ENCODE measurements at places on chromosomes 12 and 14.
A peak's percentile ranks its signal among the peaks of the same experiment; 100 is the strongest.

GRCh38 chr12:42315108-42315507 is 10.8 kb downstream of the ZCRB1 start:
- DNase-seq = no peak

DNA sequence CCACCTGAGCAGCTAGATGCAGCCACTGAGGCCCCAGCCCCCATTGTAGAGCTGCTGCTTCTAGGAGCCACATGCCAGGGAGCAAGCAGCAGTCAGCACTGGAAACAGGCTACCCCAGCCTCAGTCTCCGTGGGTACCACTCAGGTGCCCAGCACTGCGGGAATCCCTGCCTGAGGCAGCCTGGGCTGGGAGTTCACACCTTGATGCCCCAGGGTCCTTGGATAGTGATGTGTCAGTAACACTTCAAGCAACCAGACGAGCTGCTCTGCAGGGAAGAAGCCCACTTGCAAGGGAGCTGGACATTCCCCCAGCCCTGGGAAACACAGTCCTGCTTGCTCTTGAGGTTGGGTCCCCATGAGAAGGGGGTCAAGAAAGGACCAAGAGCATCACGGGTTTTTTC is 90.7 kb downstream of the ZFP36L1 start:
- no peak for DNase-seq

DNA sequence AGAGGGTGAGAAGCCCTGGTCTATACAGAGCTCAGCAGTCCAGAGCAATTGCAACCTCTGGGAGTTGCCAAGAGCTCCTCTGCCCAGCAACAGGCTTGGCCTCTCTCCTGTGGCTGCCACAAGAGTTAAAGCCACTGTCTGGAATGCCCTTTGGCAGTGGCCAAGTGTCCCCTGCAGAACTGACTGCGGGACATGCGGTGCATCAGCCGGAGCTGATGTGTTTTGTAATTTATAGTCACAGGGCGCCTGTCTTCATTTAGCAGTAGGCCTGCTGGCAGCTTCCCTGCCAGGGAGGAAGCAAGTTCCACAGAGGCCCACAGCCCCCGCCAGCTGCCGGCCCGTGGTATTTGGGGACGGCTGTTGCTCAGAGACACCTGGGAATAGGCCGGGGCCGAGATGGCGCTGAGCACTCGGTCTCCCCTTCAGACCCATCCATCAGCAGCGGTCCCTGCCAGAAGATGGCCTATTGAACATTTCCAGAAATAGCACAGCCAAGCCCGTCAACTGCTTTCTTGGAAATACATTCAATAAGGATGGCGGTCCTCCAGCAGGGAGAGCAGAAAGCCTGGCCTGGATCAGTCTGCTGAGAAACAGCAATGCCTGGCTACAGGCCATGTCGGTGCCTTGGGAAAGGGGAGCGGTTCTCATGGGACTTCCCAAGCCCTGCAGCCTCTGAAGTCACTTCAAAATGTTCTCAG is 217.4 kb downstream of the CRADD start:
- peak; percentile 91 for DNase-seq

- no peak for DNase-seq
Observed at GRCh38 chr14:69532561-69533340, 41.9 kb downstream of the CCDC177 start.

- no peak for DNase-seq
Observed at GRCh38 chr12:83980398-83980797, 932.2 kb downstream of the SLC6A15 start.

DNA sequence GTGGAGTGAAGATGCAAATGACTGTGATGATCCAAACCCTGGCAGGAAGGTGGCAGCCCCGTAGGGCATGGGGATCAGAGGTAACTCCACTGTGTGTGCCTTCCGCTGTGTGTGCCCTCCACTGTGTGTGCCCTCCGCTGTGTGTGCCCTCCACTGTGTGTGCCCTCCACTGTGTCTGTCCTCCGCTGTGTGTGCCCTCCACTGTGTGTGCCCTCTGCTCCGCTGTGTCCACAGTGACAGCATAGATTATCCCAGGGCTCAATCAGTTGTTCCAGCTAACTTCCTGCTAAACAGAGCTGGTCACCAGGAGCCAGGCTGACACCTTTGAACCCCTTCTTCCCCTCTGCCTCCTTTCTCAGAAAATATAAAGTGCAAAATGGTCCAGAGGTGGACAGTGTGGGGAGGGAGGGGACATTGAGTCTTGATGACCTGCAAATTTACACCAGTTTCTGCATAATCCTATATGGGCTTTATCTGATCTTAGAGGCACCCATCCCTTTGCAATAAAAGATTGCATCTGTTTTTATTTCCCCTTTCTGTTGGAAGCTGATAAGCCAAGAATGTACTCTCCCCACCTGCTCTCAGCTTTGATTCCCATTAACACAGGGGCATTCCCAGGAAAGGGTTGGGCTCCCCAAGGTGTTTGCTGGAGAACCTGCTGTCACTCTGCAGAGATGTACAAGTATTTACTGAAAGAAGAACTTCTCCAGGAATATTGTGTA is 21.6 kb upstream of the HNF1A start:
- no peak for DNase-seq

GRCh38 chr12:53219292-53219955 is 12.4 kb upstream of the ITGB7 start:
- DNase-seq = peak; percentile 66

- no peak for DNase-seq
Observed at GRCh38 chr12:80713419-80713818, 3.3 kb upstream of the MYF5 start.

- DNase-seq = no peak
Observed at GRCh38 chr14:100278702-100279101, 27.5 kb downstream of the SLC25A29 start.

DNA sequence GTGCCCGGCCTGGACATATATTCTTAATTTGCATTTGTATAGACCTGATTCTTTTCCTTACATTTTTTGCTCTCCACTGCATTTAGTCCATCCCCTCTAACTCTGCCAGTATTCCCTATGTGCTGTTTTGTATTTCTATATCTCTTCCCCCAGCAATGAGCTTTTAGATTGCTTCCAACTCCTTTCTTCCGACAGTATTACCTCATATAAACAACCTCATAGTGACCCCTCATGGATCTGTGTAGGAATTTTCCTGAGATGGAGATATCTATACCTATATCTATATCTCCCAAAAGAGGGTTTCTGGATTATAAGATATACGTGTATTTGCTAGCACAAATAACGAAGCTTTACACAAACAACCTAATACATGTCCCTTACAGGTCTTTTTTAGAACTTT is 161.9 kb downstream of the CRADD start:
- no peak for DNase-seq

- DNase-seq = peak; percentile 67
Observed at GRCh38 chr12:108773798-108774788, 42.8 kb upstream of the CORO1C start.

DNA sequence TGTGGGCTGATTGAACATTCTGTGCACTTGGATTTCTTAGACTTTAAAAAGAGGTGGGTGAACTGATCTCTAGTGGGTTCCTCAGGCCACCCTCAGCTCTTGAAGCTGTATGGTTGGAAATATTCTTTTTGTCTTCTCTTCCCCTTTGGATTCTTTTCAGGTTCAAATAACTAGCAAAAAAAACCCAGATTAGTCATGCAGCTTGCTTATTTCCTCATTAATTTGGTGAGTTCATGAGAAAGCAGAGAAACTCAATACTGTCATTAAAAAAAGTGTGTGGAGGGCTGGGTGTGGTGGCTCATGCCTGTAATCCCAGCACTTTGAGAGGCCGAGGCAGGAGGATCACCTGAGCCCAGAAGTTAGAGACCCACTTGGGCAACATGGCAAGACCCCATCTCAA is 183.4 kb downstream of the ESR2 start:
- DNase-seq = no peak

GRCh38 chr12:28776913-28777422 is 372.1 kb upstream of the FAR2 start:
- DNase-seq = no peak

DNA sequence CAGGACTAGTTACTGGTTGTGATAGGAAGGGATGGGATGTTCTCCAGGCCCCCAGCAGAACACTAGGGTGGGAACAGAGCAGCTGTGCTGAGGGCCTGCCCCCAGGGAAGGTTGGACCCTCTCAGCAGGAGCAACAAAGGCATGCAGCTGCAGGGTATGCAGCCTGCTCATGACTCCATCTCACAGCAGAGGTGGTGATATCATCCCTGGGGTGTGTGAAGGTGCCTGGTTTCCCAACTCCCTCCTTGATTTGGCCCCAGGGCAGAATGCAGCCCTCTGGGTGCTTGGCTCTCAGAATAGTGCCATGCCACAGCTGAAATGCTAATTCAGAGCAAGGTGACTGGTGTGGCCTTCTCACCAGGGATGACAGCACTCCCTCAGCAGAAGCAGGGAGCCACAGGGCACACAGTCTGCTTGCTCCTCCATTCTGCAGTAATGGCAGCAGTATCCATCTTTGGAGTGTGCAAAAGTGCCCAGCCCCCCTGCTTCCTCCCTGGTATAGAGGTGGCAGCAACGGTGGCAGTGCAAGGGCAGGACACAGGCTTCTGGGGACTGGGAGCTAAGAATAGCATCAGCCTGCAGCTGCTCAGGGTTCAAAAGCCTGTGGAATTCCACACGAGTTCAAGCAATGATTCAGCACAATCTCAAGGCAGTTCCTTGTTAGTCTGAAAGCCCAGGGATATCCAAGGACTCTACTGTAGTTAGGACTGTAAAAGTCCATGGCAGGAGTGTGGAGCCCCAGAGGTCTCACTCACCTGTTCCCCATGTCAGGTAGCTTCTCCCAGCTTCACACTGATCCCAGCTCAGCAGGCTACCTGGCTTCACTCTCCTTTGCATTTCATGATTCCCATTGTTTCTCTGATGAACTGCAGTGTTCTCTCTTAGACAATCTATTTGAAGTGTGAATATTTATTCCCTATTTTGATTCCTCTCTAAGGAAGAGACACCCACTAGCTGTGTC is 298.1 kb upstream of the FOXG1 start:
- no peak for DNase-seq

- DNase-seq = peak; percentile 69
Observed at GRCh38 chr14:89673512-89674225, 256.6 kb upstream of the FOXN3 start.

DNA sequence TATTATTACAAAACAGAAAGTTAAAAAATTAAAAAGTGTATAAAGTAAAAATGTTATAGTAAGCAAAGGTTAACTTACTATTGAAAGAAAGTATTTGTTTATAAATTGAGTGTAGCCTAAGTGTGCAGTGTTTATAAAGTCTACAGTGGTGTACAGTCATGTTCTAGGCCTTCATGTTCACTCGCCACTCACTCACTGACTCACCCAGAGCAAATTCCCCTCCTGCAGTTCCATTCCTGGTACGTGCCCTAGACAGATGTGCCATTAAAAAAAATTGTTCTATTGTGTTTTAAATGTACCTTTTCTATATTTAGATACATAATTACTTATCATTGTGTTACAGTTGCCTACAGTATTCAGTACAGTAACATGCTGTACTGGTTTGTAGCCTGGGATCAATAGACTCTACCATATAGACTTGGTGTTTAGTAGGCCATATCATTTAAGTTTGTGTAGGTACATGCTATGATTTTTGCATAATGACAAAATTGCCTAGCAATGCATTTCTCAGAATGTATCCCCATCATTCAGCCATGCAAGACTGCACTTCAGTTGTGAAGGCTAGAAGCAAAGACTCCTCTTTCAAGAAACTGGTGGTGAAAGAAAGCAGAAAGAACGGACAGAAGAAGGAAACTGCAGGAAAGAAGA is 100.6 kb downstream of the DACT1 start:
- DNase-seq = no peak

GRCh38 chr12:93376436-93377251 is 1.1 kb upstream of the NUDT4 start:
- DNase-seq = peak; percentile 61

- DNase-seq = no peak
Observed at GRCh38 chr12:57203201-57203600, 13.4 kb upstream of the NXPH4 start.

GRCh38 chr14:34164162-34164864 is 213.4 kb upstream of the EGLN3 start:
- no peak for DNase-seq

DNA sequence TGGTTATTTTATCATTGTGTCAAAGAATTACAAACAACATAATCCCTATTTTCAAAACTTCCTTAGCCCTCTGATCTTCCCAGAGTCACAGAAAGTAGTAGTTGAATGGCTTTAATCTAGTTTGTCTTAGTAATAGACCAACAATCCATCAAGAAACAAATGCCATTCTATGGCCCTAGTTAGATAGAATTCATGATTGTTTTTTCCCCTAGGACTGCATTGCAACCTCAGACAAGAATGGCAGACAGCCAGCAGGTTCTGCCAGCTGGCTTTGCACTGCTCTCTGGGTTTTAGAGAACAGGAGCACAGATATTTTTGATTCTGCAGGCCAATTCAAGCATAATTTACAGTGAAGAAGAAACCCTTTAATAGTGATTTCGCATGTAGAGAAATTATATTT is 33.8 kb downstream of the SYT1 start:
- peak; percentile 43 for DNase-seq

DNA sequence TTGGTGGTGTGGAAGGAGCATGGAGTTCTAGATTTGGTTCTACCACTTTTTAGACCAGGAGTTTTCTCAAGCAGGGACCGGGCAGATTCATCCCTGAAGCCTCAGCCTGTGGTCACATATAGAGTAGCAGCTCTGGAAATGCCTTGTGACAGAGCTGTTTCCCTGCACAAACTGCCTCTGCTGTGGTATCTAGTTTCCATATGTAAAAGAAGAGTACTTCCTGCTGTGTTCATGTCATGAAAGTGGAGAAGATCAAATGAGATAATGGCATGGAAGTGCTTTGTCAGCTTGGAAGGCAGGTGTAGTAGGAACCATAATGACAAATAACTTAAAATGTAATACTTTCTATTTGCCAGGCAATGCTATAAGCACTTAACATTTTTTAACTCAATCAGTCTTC is 26.1 kb downstream of the OTUB2 start:
- no peak for DNase-seq

DNA sequence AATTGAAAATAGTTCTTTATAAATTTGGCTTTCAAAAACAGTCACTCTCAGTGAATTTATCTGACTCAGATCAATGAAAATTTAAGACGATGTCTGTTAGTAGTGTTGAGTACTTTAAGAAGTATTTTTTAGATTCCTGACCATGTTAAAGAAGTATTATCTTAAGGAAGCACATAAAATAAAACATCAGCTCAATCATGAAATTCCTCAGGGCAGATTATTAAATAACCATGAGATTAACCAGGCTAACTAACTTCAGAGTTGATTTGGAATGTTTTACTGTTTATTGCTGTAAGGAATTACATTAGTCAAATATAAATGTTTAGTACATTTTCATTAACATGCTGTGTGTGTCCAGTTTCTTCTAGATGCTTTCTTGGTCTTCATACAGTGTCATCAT is 160.2 kb downstream of the PELI2 start:
- no peak for DNase-seq

- DNase-seq = no peak
Observed at GRCh38 chr12:56299308-56299852, 750 bp downstream of the CS start.

DNA sequence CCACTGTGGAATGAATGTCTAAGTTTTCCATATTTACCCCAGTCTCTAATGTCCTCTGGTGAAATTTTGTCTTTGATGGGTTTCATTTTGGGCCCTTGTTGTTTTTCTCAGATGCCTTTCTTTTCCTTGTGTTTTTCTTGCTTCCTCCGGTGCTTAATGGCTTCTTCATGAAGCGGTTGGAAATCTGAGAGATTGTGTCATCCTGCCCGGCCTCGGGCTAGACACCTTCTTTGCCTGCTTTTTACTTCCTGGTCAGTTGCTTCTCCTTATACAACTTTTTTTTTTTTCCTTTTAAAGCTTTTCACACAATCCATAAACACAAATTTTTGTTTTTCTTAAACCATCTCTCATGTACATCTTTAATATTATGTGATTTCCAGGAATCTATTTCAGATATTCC is 7.1 kb downstream of the ETV6 start:
- no peak for DNase-seq

- DNase-seq = no peak
Observed at GRCh38 chr14:40318211-40318719, 886.0 kb upstream of the FBXO33 start.
